ENCODE measurements at places on chromosomes 11 and 22. TPM values are rescaled to one million over a fixed set of nuclear protein-coding genes. Genes with fewer than 3 reads are reported as not detected.

The RASL10A gene
- total RNA-seq = not detected

DNA sequence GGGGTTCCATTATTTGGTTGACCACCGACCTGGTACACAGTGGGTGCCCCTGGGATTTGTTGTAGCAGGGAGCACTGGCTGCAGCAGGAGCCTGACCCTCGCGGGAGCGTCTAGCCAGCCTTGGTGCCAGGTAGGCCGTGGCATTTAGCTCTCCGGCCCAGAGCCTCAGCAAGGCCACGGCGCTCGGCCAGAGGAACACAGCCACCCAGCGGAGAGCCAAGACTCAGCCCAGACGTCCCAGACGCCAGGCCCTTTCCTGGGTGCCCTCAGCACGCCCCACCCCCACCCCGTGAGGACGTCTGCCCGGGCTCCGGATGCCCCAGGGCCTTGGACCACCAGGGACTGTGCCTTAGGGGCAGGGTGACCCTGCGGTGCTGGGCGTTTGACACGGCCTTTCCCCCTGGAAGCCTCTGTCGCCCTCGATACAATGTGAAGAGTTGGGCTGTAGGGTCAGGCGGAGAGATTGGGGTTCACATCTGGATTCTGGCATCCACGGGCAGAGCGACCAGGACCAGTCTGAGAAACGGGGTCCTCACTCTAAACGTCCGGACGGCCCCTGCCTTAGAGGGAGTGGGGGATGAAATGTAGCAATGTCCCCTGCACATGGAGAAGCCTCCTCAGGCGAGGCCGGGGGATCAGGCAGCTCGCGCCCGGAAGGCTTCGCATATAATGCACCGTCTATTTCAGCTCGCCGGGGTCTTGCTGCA, 99.2 kb upstream of the FGF3 start:
- DNase-seq = no peak

The DBX1 gene
- total RNA-seq = not detected

The CHADL gene
- total RNA-seq = not detected

GRCh38 chr11:20004866-20005265, 155.4 kb downstream of the DBX1 start:
- no peak for DNase-seq

The C11orf52 gene
- not detected for total RNA-seq

The POU2AF1 gene
- not detected for total RNA-seq

The CHRM1 gene
- total RNA-seq = 1.3 TPM

The RPLP2 gene
- 770 TPM for total RNA-seq

GRCh38 chr22:45224988-45225731, 15.5 kb downstream of the KIAA0930 start:
- no peak for DNase-seq

The SUSD2 gene
- 0.20 TPM for total RNA-seq

- DNase-seq = no peak
Measured at GRCh38 chr11:110712659-110713448, 617 bp upstream of the ARHGAP20 start.

DNA sequence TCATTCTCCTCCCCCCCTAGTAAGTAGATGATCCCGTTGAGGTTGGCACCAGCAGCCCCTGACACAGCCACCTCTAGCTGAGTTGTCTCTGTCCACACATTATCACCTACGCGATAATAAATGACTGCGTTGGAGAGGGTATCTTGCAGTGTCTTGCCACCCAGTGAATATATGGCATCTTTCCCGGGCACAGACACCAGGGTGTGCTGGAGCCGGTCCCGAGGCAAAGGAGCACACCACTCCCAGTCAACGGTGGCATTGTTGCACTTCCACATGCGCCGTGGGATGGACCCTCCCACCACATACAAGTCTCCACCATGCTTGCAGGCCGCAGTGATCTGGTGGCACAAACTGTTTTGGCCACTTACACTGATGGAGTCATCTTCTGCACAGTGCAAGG, 5.4 kb downstream of the KBTBD4 start:
- DNase-seq = no peak

DNA sequence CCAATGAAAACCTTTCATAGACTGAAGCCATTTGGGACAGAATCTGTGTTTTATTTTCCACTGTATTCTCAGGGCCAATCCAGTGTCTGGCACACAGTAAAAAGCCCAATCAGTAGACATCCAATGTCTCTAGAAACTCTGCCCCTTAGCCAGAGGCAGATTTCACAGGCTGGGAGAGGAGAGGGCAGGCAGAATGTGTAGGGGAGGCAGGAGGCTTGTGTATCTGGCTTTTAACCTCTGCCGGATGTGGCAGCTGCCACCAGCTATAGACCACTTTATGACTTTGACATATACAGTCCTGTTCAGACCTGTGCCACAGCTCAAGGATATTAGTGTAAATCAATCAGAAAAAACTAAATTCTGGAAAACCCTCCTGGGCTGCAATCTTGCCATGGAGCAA, 4.4 kb downstream of the EXPH5 start:
- DNase-seq = no peak

GRCh38 chr11:40405614-40406013, 1053.8 kb downstream of the LRRC4C start:
- DNase-seq = no peak

DNA sequence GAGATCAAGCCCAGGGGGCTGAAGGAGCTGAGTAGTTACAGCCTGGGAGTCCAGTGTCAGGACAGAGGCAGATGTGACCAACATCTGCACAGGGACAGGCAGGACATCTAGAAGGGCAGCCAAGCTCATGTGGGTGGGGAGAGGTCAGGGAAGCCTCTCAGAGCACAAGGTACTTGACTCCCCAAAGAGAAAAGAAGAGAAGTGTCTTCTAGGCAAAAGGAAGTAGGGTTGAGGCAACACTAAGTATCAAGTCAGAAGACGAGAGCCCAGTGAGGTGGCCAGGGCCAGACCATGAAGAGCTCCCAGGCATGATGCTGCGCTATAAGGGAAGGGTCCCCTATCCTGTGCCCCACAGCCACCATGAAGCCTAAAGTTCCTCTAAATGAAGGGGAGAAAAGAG, 21.5 kb downstream of the RPL27A start:
- DNase-seq = no peak

The HTR3A gene
- not detected for total RNA-seq

The CENPM gene
- 60.6 TPM for total RNA-seq

DNA sequence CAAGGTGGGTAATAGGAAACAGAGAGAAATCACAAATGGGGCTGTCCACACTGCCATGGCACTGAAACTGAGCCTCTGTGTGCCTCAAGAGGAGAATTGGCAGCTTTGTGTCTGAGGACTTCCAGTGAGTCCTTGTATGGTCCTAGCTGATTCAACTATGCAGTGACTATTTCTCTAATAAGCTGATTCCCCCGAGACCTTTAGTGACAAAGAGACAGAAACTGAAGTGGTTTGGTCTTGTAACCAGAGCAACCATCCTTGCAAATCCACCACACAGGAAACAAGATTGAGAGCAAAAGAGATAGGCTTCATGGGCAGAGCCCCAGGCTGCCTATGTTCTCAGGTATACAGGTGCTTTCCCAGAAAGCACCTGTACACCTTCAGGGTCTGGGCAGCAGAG, 1038.5 kb downstream of the NTM start:
- DNase-seq = no peak

The PLA2G6 gene
- 3.1 TPM for total RNA-seq

The RASD2 gene
- 0.56 TPM for total RNA-seq

GRCh38 chr11:46389450-46390330, 1.9 kb downstream of the CHRM4 start:
- DNase-seq = peak; percentile 71

- DNase-seq = peak; percentile 42
Measured at GRCh38 chr11:111422494-111423249, 43.6 kb upstream of the POU2AF1 start.

The FGF3 gene
- not detected for total RNA-seq

GRCh38 chr11:130633466-130633865, 185.0 kb downstream of the ADAMTS15 start:
- DNase-seq = no peak

GRCh38 chr11:69300120-69301060, 6.4 kb downstream of the MYEOV start:
- DNase-seq = peak; percentile 88

The CBLIF gene
- not detected for total RNA-seq

The TPBGL gene
- total RNA-seq = not detected
